ENCODE measurements at places on chromosomes 7 and 10.

- DNase-seq: no peak
These were observed 2.5 kb downstream of the TRIM8 start for GRCh38 chr10:102646610-102647442.

DNA sequence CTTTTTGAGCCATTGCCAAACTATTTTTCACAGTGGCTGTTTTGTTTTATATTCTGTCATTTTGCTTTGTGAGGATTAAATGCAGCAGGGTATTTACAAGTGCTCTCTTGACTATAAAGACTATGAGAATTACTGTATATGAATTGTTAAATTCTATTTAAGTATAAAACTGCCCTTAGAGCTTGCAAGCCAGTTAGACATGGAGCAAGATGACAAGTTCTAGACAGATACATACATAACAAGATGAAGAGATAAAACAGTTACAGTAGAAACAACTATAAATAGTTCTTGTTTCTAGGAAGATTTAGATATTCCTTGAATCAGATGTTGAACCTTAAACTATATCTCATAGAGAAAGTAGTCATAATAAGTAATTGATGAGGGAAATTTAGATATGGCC is 60.6 kb downstream of the DNAH11 start:
- DNase-seq: no peak

DNA sequence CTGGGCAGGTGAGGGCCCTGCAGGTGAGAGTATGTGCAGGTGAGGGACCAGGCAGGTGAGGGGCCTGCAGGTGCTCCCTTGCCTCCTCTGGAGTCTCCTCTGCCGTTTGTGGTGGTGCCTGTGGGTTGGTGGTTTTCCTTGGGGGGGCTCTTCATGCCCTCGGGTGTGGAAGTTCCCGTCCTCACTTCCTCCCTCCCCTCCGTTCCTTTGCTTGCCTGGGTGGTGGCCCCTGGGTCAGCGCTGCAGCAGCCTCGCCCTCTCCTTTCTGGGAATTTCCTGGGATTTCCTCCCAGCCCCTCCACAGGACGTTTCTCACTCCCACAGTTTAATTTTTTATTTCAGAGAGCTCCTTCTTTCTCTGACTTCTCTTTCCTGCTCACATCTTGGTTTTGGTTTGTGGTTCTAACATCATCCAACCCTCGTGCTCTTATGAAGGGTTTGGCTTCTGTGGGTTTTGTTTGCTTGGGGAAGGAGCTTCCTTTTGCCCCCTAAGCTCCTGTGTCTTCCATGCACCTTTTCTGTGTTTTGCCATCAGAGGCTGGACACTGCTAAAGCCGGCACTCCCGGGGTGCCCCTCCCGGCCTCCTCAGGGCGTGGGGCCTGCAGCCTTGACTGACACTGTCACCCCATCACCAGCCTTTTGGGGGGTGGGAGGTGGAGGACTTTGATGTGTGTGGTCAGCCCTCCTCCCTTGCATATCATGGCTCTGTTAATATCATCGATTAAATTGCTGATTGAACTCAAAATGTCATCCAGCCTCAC is 29.2 kb upstream of the ADGRA1 start:
- no peak for DNase-seq

GRCh38 chr7:3482147-3482921 is 181.3 kb downstream of the SDK1 start:
- no peak for DNase-seq

- no peak for DNase-seq
These were observed 20.8 kb upstream of the PTF1A start for GRCh38 chr10:23171232-23171876.

GRCh38 chr10:132196178-132197113 is 9.7 kb downstream of the DPYSL4 start:
- DNase-seq: no peak

DNA sequence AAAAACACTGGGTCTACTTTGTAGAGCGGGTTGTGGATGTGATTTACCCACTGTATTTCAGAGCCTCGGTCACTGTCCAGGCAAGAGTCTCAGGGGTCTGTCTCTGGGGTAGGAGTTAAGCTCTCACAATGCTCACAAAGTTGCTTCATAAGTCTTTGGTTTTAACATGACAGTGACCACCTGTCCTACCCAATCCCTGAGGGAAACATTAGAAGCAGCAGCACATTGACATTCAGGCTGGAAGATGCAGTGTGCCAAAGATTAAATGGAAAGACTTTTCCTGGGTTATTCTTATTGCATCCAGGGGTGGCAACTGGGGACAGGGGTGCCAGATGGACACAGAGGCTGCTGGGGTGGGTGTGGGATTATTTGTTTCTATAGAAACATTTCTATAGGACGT is 330.0 kb downstream of the RNLS start:
- DNase-seq: no peak

DNA sequence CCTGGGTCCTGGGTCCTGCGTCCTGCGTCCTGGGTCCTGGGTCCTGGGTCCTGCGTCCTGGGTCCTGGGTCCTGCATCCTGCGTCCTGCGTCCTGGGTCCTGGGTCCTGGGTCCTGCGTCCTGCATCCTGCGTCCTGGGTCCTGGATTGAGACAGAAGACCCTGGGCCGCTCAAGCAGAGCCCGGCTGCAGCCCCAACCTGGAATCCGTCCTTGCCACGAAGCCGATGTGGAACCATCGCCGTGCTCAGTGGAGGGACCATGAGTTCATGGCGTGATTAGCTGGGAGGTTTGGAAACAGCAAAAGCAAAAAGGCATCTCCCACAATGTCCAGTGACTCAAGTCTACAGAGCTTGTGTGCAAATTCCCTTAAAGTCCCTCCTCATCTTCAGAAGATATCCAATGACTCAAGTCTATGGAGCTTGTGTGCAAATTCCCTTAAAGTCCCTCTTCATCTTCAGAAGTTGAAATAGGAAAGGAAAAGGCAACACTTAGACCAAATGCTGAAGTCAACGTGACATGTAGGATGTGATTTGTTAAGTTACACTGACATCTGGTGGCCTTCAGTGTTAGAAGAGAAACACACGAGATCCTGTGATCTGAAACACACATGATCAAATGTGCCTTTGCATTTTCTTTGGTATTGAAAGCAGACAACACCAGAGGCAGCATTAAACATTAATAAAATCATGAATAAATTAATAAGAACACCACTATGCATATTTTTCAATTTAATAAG is 179.9 kb downstream of the PTPRN2 start:
- no peak for DNase-seq
